ENCODE measurements at places on chromosomes 13 and 19.

DNA sequence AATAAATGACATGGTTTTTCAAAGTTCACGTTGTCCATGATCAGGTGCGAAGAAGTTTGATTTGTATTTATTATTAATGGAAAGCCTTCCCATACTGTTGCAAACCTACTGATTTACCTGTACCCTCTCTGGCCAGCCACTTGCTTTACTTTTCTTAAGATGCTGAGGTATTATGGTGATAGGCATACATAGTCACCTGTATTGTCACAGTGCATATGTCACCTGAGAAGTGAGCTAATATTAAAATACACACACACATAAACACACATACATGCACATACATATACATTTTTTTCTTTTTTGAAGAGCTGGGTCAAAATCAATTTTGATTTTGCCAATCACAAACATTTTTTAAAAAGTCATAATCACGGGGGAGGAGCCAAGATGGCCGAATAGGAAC is 72.1 kb downstream of the RNASEH2B start:
- no peak for DNase-seq

GRCh38 chr19:31290931-31291590 is 58.2 kb downstream of the TSHZ3 start:
- DNase-seq, result no peak

DNA sequence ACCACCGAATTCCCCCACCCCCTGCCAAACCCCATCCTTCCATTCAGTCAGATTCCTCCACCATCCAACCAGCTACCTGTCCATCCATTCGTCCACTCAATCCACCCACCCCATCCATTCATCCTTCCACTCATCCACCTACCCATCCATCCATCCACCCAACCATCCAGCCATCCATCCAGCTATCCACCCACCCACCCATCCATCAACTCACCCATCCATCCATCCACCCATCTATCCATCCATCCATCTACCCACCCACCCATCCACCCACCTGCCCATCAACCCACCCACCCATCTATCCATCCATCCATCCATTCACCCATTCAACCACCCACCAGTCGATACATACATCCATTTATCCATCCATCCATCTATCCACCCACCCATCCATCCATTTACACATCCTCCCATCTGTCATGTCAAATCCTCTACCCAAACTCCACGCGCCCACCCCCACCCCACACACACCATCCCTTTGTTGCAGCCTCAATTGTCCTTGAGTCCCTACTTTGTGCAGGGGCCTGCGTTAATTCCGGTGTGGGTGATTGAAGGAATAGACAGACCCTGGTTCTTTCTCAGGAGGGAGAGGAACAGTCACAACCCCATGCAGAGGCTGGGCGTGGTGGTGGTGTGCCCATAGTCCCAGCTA is 5.3 kb upstream of the SLC5A5 start:
- no peak for DNase-seq

DNA sequence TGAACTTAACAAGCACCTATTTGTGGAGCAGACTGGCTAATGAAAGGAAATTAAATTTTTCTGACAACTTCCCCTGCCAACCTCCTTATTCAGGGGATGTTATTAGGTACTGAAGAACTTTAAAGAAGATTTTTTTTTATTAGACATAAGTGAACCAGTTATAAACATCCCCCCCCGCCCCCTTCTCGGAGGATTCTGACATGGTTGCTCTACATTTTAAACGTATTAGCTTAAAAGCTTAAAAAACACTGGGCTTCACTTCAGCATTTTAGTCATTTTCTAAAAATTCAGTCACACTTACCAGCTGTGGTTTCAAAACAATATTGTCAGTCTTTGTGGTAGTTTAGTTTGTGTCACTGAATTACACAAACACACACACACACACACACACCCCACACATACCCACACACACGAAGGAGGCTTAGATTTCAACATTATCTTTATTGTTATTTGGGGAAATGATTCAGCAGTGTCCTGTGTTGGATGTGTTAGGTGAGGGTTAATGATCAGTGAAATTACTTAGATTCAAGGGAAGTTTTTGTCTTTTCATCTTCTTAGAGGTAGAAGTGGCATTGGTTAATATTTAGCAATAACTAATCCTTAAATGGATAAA is 145.7 kb downstream of the PCCA start:
- no peak for DNase-seq

DNA sequence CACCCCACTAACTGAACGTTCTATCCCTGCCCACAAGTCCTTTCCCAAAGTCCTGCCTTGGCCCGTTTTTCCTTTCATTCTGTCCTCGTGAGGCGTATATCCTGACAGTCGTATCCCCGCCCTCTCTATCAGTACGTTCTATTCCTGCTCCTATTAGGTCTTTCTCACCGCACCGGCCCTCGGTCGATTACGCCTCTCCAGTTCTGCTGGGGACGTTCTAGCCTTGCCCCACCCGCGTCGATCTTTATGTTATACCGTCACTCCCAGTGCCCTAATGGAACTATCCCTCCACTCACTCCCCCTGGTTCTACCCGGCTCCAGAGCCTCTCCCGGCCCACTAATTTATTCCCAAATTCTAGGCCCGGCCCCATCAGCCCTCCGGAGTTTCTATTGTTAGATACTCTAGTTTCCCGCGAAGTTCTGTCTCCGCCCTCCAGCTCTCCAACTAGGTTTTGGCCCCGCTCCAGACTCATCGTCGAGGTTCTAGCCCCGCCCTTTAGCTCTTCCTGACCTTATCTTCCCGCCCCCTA is 2.0 kb downstream of the PLAUR start:
- no peak for DNase-seq

GRCh38 chr19:28075229-28075628 is 1137.7 kb downstream of the UQCRFS1 start:
- DNase-seq, result no peak

DNA sequence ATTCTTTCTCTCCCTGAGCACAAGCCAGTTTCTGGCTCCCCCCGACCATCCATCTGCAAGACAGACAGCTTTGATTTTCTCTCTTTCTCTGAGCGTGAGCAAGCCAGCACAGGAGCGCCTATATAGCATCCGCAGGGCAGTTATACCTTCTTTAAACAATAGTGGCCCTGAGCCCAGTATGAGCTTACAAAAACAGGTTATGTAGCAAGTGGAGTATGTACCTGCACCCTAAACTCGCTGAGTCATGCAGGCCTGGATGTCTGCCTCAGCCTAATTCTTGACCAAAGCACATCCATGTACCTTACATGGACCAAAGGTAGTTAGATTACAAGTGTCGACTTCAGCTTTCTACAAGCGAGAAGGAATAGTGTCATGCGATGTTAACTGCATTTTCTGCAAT is 61.7 kb downstream of the RAP2A start:
- no peak for DNase-seq

DNA sequence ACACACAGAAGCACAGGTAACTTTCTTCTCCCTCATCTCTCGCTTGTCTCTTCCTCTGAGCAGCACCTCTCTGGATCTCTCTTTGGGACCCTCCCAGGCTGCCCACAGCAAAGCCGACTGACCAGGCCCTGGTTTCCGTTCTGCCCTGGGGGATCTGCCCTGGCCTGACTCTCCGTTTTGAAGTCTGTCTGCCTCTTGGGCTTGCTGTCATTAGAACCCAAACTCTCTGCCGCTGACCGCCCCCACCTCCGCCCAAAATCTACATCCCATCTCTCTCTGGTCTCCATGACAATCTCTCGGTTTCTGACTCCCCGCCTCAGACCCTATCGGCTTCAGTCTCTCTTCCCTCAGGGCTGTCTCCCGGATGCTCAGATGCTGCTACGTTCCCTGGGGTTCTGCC is 6.9 kb downstream of the KCNC3 start:
- DNase-seq, result no peak

DNA sequence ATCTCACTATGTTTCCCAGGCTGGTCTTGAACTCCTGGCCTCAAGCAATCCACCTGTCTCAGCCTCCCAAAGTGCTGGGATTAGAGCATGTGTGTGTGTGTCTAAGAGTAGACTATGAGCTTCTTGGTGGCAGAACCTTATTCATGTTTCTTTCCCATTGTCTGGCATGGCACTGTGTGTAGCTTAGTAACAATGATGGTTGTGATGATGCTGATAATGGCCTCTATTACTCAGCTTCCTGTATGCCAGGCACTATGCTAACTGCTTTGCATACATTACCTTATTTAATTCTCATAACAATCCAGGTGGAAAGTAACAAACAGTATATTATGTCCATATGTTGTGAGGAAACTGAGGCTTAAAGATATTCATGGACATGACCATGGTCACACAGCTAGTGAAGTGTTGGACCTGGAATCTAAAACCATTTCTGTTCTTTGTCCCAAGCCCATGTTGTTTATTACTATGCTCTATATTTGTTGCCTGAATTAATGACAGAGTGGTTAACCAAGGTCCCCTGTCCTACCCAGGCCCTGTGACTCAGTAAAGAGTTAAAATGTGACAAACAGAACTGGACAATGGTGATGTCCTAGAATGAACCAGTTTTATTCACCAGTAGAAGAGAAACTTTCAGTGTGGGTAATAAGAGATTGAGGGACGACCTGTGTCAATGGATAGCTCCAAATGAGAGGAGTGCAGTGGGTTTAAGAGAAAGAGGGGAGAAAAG is 109.6 kb downstream of the KLF5 start:
- no peak for DNase-seq

DNA sequence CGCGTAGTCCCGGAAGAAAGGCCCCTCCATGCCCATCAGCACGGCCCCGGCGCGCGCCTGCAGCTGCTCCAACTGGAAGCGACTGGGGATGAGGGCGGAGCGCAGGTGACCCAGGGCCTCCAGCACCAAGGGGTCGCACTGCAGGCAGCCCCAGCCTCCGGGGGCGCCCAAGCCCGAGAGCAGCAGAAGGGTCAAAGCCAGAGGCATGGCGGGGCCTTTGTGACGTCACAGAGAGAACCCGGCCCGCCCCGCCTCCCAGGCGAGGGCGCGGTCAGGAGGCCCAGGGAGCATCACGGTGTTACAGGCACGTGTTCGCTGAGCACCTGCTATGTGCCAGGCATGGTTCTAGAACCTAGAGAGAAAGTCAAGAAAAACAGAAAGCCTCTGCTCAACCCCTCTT is at the start of gene IZUMO2:
IZUMO2 (minus strand) TSS at position 294 of the 400 bp plus-strand sequence; CDS start at position 207, 87 bp downstream.
- DNase-seq, result no peak

DNA sequence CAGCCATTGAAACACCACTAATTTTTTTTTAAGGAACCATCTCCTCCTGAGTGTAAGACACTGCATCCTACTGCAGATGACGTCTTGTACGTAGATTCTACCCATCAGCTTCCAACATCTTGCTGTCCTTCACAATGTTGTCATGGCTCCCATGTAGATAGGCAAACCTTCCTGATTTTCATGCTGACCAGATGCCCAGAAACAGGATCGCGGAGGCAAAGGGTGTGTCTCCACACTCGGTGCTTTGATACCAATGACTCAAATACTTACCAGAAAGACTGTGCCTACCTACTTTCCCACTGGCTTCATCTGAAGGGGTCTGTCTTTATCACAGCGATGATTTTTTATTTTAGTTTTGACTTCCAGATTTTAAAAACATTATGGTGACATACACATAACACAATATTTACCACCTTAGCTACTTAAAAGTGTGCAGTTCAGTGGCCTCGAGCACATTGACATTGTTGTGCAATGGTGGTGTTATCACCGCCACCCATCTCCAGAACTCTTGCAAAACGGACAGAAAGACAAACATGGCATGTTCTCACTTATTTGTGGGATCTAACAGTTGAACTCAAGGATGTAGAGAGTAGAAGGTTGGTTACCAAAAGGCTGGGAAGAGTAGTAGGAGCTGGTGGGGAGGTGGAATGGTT is 94.0 kb upstream of the PEG3 start:
- no peak for DNase-seq

GRCh38 chr13:35979361-35979951 is 151.7 kb downstream of the DCLK1 start:
- DNase-seq, result no peak

DNA sequence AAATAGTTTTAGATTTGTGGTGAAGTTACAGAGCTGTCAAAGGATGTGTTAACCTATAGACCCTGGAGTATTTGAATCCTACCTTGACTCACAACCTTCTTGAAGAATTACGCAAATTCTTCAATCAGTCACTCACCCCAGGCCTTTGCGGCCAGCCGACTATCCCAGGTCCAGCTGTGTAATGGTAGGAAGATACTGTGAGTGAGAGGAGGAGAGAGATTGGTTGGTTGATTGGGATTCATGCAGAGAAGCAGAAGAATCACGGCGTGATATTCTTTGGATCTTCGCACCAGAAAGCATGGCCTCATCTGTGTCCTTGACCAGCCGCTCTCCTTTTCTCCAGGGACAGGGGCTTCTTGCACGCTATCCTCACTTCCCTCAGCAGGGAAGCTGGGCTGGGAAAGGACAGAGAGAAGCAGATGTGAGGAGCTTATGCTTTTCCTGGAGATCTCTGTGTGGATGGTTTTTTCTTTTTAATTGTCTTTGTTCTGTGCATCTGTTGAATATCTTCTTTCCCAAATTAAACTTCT is 249.1 kb downstream of the GGACT start:
- DNase-seq, result no peak

DNA sequence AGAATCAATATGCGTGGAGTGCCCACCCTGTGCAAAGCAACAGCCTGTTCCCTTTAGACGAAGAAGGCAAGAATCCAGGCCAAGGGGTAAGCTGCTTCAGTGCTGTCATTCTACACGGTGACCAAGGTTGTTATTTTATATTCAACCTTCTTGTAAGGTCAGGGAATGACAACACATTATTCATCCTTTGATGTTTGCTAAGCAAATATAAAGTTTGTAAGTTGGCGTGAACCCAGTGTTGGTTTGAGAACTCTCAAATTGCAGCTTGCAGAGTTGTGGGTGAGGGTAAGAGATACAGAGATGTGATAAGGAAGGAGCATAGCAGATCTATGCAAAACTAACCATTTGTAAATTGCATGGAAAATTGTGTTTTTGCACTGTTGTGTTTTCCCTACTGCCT is 436.7 kb downstream of the FGF9 start:
- DNase-seq, result no peak

DNA sequence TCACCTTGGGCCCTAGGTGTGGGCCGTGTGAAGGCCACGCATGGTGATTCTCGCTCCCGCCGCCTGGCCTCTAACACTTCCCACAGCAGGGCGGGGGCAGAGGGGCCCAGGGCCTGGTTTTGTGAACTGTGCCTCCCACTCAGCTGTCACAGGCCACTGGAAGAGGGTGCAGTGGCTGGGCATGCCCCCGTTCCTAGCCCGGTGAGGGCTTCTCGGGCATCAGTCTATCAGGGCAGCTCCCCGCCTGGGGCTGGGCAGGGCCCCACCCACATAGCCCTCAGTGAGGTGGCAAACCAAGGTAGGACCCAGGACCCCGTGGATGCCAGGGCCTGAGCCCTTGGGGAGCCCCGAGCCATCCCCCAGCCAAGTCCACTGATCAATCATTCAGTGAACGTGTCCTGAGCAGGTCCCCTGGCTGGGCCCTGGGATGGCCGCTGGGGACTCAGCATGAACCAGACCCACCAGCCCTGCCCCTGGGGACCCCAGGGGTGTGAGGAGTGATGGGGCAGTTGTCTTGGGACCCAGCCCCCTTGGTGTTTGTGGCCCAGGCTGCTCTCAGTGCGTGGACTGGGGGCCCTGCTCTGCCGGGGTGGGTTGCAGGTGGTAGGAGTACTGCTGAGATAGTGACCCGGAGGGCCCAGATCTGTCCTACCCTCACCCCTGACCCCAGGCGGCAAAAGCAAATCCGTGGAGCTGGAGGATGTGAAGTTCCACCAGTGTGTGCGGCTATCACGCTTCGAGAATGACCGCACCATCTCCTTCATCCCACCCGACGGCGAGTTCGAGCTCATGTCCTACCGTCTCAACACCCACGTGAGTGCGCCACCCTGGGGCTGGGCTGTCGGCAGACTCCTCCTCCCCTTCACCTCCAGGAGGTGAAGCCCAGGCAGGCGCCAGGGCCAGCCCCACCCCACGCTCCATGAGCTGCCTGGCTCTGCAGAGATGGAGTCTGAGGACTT is 29.4 kb downstream of the AP1M1 start:
- DNase-seq, result no peak

GRCh38 chr19:30784850-30785457 is 412.8 kb downstream of the ZNF536 start:
- DNase-seq, result no peak
